ENCODE measurements at places on chromosomes 2 and 18.

DNA sequence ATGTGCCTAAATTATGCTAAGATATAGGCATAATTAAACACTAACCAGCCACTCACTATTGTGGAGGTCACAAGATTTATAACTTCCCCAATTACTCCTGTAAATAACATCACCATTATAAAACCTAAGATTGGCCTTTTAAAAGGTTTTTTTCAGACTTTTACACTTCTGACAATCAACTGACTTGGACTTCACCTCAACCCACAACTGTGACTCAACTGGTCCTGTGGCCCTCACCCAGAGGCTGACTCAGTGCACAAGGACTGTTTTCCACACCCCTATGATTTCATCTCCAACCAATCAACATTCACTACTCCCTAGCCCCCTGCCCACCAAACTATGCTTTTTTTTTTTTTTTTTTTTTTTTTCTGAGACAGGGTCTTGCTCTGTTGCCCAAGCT lies 11.6 kb downstream of the TTR start:
- no peak for DNase-seq

DNA sequence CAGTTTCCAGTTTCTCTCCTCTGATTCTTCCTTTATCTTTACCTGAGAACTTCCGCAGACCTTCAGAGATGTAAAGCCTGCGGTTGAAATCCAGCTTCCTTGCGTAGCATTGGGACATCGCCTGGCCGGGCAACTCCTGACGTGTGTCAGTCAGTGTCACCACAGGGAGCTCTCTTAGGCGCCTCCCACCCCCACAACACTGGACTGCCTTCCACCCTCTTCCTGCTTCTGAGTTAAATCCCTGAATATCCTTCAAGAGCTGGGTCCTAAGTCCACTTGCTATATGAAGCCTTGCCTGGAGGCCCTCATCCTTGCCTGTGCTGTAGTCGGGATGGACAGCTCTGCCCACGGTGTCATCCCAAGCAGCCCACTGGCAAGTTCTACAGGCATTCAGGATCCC lies 179.4 kb downstream of the SEPTIN10 start:
- DNase-seq = no peak

GRCh38 chr18:34959989-34960388 lies 81.2 kb upstream of the MAPRE2 start:
- no peak for DNase-seq

DNA sequence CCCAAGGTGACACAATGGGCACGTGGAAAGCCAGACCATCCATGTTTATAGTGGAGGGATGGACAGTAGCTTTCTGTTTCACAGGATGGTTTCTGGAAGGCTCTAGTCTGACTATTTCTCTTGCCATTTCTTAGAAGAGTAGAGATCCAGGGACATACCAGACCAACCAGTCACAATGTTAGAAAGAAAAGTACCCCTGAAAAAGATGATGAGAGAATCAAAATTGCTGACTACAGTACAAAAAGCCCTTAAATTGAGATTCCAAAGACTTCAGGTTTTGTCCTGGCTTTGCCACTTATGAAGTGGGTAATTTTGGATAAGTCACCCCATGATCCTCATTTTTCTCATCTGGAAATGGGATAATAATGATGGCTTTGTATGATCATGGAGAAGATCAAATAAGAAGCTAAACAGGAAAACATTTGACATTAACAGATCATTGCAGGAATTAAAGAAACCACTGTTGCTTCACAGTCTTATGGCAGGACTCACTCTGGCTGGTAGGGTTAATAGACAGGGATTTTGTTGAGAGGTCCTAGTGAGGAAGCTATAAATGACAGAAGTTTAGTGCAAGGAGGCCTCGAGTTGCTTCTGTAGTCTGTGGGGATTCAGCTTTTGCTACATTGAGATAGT lies 386.0 kb downstream of the IRS1 start:
- DNase-seq = no peak

GRCh38 chr2:207471261-207471660 lies 58.5 kb upstream of the CREB1 start:
- DNase-seq = no peak

GRCh38 chr18:79928563-79928960 lies 22.9 kb downstream of the SLC66A2 start:
- DNase-seq = no peak

DNA sequence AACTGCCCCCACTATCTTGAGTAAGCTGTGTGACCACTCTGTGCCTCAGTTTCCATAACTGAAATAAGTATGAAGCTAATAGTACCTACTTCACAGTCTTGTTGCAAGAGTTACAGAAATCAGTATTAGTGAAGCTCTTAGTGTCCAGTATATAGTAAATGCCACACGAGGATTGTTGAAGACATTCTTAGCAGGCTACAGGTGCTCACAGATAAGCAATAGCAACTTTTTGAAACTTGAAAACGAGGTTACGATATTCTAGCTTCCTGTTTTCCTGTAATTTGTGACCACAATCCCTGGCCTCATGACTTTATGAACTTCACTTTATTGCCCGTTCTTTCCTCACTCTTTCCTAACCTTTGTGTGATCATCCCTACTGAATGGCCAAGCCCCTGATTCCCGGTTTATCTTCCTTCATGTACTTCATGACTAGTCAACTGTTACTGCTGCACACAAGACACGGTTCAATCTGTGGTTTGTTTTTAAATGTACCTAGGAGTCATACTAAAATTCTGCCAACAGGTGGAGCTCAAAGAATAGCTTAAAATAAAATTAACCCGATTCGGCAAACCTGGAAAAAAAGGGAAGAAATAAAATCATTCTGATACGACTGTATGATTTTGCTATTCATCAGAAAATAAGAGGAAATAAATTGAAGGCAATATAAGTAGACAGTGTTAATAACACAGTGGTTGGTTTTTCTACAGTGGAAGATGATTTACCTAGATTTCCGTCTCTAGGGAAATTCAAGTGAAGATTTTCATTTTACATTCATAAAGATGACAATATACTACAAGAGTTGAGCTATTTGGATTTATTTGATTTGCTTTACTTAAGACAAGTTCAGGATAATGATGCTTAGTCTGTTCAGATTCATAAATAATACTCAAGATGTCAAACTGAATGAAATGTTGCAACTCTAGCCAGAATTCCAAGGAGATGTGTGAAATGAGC lies 38.1 kb upstream of the STAT1 start:
- DNase-seq = no peak

GRCh38 chr2:70340761-70341476 lies 39.1 kb upstream of the FAM136A start:
- no peak for DNase-seq

DNA sequence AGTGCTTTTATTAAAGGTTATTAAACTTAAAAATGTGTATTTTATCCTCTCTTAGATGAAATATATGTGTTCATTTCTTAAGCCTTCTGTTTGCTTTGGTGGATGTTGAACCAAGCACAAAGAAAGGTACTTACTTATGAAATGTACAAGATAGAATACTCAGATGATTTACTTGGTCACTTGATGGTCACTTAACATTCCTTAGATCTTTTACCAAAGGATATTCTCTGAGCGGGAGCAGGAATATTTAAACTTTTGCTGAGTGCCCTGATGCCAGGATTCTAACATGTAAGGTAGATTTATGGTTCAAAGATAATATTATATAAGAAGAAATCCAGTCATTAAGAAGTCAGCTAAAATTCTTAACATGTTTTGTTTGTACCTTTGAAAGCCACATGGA lies 193.5 kb upstream of the ZEB2 start:
- DNase-seq = no peak

DNA sequence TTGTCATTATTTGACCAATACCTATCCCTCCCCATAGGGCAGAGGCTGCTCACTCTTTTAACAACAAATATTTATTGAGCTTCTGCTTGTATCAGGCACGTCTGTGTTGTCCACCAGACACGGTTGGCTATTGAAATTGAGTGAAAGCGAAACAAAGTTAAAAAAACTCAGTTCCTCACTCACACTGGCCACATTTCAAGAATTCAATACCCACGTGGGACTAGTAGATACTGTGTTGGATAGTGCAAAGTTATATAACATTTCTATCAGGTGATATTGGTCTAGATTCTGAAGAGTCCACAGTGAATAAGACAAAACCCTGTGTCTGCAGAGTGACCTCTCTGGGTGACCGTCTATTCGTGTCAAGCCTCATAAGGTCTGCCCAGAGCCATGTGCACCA lies 43.9 kb upstream of the GALR1 start:
- no peak for DNase-seq

- DNase-seq = no peak
Observed at GRCh38 chr18:24181806-24182205, 42.9 kb downstream of the CABYR start.

DNA sequence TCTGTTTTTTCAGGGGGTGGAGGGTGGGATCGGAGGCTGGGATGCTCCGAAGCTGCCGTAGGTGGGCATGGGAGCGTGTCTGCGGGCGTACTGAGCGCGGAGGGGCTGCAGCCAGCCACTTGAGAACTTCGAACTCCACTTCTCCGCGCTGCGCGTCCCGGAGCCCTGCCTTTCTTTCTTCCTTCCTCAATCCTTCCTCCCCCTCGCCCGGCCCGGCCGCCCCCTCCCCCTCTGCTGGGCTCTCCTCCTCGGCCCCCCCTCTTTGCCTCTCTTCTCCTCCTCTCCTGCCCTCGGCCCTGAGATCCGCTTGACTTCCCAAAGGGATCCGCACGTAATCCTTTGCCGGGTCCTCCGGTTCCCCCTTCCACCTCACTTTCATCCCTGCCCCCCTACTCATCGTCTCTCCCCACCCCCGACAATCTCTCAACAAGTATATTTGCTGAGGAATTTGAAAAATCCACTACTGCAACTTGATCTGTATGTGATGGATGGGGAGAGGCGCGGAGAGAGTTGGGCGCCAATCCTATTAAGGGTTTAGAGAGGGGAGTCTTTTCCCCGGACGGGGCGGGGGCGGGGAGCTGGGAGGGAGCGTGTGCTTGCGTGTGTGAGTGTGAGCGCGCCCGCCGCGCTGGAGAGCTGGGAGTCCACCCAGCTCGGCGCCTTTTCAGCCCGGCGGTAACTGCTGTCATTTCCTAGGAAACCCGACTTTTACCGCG lies 1.1 kb downstream of the GLI2 start:
- no peak for DNase-seq

DNA sequence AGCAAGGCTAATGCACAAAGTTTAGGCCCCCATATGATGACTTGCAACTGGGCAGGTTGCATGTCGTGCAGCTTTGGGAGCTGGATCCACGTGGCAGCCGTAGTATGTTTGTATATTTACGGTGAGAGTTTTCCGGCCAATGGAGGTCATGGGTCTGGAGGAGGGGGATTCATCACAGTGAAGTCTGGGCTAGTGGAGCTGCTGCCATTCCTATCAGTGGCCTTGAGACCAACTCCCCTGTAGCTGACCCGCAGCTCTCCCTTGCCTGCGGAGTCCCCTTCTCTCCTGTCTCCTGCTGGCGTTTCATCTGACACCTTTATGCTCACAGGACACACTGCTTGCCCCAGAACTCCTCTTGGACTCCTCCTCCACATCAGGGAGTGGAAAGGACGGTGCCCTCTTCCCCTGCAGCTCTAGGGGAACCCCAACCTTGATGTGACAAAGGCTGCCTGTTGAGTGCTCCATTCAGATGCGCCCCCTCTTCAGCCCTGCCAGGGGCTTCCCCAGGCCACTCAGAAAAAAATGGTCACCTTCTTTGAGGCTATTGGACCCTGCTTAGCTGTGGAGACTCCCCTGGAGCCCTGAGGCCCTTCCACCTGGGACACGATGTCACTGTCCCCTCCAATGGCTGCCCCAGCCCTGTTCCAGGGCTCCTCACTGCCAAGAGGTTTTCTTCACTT lies 121.7 kb downstream of the PXDN start:
- no peak for DNase-seq

DNA sequence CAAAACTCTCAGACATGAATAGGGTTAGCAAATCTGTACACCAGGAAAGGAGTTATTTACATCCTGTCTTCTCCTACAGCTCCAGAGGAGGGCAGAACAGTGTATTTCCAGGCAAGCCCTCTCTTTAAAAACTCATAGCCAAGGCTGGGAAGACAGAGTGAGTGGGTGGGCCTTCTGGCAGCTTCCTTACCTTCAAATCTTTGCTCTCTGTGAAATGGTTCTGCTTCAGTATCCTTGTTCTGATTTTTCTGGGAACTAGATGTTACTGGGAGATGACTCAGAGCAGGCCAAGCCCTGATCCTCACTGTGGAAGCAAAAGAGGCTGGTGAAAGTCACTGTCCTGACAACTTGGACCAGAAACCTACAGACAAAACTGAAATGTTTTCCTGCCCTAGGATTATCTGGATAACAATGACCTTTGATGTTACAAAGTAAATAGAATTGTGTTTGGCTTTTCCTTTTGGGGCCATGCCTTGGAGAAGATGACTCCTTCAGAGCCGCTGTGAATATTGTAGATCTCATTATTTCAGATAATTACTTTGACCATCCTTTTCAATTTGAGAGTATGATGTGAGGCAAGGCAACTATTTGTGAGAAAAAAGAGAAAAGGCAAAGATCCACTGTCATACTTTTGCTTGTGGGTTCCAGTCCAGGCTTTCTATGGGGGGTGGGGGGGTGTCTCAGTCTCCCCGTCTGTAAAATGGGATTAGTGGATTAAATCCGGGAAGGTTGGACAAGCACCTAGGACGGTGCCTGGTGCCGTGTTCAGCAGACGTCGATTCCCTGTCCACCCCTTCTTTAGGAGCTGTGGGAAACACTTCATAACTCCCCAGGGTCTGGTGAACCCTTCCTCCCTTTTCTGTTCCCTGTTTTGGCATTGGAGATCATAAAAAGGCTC lies 644 bp upstream of the QPCT start:
- no peak for DNase-seq

GRCh38 chr2:142673836-142674235 lies 203.6 kb upstream of the KYNU start:
- DNase-seq = no peak

- DNase-seq = no peak
Observed at GRCh38 chr2:228987441-228988155, 283.5 kb downstream of the PID1 start.

- no peak for DNase-seq
Observed at GRCh38 chr2:46748735-46749531, 166.7 kb downstream of the MCFD2 start.

DNA sequence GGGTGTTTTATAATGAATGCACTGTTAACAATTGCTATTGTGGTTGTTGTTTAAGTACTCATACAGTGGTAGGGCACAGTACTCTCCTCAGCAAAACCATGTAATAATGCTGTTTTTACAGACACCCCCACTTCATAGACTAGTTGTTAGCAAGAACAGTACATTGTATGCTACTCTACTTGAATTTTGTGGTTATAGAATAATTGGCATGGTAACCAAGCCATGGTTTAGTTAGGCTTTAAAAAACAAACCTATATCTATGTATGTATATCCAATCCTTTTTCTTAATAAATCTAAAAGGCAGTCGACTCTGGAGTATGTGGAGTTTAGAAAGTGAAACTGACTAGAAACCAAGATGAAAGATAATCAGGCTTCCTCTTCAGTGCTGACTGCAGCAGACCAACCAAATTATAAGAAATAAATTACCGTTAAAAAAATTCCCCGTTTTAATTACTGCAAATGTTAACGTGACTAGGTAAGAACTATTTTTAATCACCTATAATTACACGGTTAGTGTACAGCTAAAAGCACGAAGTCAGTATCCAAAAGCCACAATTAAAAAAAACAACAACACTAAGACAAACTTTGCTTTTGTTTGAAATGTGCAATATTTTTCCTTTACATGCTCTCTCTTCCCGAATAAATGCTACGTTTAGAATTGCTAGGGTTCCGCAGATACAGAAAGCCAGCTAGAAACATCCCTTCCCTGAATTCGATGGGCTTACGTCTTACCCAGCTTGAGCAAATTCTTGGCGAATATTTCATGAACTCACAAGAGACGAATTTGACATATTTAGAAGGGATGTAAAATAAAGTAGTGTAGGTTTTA lies 113.3 kb upstream of the SERTAD2 start:
- DNase-seq = no peak

- DNase-seq = no peak
Observed at GRCh38 chr2:11680901-11681721, 11.1 kb upstream of the NTSR2 start.

GRCh38 chr18:22278798-22279197 lies 109.4 kb downstream of the GATA6 start:
- no peak for DNase-seq
